ENCODE measurements at places on chromosomes 11 and 22.

GRCh38 chr11:18527512-18527911 is 770 bp upstream of the TSG101 start:
- no peak for DNase-seq

DNA sequence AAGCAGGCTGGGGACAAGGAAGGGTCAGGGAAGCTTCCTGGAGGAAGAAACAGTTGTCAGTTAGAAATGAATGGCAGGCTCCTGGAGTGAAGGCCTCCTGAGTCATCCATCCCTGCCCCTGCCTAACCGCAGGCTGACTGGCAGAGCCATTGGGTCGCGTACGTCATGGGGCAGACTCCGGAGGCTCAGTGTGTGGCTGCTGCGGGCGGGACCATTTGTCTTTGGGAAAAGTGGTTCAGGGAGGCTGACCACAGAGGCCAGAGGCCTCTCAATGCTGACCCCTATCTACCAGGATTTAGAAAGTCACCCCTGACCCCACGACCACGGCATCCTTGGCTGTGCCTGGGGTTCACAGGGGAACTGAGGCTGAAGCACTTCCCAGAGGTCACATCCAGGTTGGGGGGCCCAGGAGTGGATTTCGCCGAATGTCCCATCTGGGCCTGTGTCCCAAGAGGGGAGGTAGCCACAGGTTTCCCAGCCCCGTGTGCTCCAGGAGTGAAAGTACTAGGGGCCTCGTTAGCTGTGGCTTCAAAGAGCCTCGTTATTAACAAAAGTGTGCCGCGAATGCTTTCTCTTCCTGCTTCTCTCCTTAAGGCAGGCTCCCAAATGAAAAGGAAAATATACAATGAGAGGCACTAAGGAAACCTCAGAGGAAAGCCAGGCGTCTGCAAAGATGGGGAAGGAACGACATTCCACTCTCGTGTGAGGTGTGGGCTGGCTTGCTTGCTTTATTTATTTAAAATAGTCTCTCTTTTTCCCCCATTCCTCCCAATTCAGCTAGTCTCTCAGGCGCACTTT is 58.9 kb downstream of the FLRT1 start:
- no peak for DNase-seq

DNA sequence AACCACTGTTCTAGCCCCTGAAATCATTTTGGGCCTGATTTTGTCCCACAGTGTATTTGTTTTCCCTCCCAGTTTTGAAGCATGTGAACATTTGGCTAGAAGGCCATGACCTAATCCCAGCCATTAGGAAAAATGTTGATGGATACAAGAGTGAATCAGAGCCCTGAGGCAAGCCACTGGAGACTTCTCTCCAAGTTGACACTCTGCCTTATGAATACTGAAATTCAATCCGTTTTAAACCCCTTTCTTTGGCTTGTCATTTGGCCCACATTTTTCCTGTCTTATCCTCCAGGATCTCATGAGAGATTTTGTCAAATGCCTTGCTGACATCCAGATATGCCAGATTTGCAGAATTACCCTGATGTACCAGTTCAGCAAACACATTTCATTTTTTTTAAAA is 158.8 kb downstream of the FAT3 start:
- DNase-seq, result no peak

GRCh38 chr11:32450372-32450771 is 15.0 kb upstream of the WT1 start:
- DNase-seq, result no peak

GRCh38 chr11:30423279-30423648 is 100.4 kb downstream of the ARL14EP start:
- DNase-seq, result no peak

GRCh38 chr11:123698546-123699127 is 42.8 kb downstream of the ZNF202 start:
- no peak for DNase-seq

DNA sequence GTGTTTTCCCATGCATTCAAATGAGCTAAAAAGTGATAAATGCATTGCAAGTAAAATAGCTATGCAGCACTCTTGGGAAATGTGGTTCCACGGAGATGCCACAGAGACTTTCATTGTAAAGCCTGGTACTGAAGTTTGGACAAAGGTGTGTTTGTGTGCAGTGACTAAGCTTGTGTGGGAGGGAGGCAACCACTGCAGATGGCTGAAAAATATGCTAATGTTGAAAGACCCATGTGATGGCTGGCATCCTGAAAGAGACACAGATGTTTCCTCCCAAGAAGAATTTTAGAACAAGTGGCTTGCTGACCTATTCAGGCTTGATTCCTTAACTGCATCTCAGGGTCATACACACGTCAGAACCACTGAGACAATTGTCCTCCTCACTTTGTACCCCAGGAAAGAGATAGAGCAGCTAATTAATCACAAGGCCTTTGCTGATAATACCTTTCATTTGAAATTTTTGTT is 73.8 kb downstream of the FAM76B start:
- DNase-seq, result no peak

DNA sequence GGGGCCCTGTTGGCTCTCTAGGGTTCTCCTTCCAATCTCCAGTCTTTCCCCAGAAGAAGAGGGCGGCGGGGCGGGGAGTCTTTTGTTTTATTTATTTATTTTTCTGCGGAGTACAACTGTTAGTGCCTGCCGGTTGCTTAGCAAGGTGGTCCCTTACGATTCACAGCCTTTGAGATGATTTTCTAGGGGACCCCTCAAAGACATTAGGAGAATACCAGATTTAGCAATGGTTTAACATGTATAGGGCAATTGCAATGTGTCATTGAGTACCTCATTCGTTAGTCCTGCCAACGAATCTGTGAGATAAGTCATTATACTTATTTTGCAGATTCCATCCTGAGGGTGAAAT is 307 bp upstream of the MRPL16 start:
- no peak for DNase-seq

GRCh38 chr22:24200619-24201212 is 19.4 kb downstream of the SUSD2 start:
- DNase-seq, result no peak

- no peak for DNase-seq
Measured at GRCh38 chr11:121802542-121802941, 313.5 kb downstream of the BLID start.

- DNase-seq, result no peak
Measured at GRCh38 chr22:48695731-48696305, 1131.9 kb downstream of the BRD1 start.

DNA sequence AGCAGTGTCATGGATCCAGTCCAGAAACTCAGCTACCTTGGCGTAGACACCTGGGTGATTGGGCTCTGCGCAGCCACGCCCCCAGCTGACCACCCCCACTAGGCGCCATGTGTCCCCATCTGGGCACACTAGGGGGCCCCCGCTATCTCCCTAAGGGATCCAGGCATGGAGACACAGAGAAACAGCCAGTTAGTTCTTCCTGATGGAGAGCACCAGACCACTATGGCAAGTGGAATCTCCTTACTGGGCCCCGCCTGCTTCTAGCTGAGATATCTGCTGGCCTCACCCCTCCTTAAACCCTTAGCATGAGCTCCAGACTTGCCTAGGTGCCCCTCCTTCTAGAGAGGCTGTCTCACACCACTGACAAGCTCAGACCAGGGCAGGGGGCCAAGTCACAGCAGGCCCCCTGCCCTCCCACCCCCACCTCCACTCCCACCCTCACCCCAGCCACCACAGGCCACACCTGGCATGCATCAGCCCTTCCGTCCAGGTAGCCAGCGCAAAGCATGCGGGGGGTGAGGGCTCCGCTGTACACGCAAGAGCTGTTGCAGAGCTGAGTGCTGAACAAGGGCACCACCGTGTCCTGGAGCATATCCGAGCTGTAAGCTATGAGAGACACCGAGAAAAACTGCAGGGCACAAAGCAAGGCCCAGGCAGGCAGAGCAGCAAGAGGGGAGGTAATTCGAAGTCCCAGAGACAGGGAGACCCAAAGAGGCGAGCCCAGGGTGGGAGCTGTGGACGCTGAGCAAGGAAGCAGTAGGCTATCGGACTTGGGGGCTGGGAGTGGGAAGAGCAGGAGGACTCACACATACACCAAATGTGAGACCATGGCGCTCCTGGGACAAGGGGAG is 16.1 kb downstream of the TMPRSS5 start:
- DNase-seq, result no peak

DNA sequence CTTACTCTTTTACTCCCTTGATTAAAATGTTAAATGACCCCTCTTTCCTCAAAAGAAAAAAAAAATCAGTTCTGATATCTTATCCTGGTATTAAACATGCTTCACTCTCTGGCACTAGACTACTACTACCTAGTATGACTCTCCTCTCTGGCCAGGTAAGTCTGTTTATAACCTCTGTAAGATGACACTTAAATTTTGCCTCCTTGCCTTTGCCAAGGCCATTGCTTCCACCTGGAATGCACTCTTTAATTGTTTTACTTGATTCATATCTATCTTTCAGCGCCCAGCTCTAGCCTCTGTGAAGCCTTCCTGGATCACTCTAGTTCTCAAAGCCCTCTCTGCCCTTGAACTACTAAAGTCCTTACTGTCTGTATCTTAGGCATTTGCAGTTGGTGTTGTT is 170.4 kb downstream of the ETS1 start:
- no peak for DNase-seq

DNA sequence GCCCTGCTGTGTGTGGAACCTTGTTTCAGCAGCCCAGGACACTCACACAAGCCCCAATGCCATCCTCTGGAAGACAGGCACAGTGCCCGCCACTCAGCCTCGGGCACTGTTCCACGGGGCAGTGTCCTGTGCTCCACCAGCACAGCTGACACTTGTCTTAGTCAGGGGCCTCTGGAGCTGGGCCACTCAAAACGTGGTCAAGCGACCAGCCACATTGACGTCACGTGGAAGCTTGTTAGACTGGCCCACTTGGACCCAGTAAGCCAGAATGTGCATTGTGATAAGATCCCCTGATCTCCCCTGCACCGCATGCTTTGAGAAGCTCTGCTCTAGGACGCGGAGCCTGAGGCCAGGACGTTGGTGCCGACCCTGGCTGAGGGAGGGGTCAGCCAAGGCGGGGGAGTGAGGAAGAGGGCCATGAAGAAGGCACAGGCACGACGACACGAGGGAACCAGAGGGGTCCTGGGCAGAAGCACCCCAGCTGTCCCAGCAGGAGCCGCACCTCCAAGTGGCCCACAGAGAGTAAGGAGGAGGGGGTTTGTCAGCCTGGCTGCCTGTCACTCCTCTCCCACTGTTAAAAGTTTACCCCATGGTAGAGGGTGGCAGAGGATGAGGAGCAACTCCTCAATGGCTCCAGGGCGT is 64.6 kb downstream of the LINC01488 start:
- DNase-seq, result no peak

- no peak for DNase-seq
Measured at GRCh38 chr22:49638788-49639187, 188.9 kb downstream of the BRD1 start.

GRCh38 chr22:18965526-18966421 is 29.7 kb upstream of the PRODH start:
- no peak for DNase-seq

- DNase-seq, result no peak
Measured at GRCh38 chr11:98740321-98740720, 280.4 kb upstream of the CNTN5 start.

- no peak for DNase-seq
Measured at GRCh38 chr22:34414467-34415440, 494.5 kb upstream of the LARGE1 start.

GRCh38 chr11:18994860-18995259 is 55.6 kb upstream of the MRGPRX1 start:
- DNase-seq, result no peak

- DNase-seq, result no peak
Measured at GRCh38 chr11:44611687-44612434, 46.4 kb downstream of the CD82 start.

DNA sequence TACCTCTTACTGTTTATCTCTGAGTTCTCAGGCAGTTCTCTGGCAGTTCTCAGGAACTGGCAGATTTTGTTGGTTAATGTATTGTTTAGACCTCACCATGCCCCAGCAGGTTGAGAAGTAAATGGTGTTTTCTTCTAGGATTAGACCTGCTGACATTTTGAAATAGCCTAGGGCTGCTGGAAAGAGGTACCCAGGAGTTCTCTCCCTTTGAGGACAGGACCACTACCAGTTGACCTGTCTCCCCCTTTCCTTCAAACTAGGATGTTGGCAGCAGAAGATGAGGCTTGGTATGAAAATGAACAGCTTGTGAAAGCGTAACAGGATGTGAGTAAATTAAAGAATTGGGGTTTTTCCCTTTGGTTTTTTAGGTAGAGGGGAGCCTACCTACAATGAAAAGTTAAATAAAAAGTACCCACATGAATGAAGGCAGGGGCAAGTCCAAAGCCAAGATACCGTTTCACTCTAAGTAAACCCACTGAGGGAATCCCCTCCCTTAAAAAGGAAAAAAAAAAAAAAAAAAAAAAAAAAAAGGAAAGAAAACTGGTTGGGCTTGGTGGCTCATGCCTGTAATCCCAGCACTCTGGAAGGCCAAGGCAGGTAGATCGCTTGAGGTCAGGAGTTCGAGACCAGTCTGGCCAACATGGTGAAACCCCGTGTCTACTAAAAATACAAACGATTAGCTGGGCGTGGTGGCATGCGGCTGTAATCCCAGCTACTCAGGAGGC is 96.2 kb downstream of the PDHX start:
- DNase-seq, result no peak

GRCh38 chr11:92663539-92663938 is 305.9 kb upstream of the MTNR1B start:
- DNase-seq, result no peak

DNA sequence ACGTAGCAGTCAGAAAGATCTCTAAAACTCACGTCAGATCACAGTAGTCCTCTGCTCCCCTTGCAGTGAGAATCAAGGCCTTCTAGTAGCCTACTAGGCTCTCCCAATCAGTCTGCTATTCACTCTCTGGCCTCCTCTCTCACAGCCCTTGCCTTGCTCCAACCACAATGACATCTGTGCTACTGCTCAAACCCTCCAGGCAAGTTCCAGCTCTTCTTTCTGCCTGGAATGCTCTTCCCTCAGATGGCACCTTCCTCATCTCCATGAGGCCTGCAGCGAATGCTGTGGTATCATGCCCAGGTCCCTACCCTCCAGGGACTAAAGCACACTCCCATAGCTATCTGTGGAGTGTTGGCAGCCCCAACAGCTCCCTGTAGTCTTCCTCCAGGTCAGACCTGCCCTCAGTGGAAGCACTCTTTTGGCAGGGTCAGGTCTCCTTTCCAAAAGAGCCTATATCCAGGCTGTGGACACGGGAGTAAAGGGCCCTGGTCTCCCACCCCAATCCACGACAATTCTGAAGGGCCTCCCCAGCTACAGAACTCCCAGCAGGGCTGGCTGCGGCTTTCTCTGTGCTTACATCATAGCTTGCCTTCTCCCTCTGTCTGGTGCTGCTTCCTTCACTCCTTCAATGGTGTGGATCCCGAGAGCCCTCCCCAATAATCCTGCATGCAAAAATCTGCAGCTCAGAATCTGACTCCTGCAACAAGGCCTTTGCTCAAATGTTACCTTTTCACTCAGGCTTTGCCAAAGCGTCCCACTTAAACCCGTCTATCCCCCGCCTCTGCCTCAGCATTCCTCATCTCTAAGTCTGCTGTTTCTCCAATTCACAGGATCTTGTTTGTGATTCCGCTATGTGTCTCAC is 8.9 kb downstream of the HIRA start:
- DNase-seq, result no peak

Measured in NCI-H2081 treated with DMSO at 0.1 percent for 48 hours (cell line).